ENCODE measurements at places on chromosomes 5 and 9.

DNA sequence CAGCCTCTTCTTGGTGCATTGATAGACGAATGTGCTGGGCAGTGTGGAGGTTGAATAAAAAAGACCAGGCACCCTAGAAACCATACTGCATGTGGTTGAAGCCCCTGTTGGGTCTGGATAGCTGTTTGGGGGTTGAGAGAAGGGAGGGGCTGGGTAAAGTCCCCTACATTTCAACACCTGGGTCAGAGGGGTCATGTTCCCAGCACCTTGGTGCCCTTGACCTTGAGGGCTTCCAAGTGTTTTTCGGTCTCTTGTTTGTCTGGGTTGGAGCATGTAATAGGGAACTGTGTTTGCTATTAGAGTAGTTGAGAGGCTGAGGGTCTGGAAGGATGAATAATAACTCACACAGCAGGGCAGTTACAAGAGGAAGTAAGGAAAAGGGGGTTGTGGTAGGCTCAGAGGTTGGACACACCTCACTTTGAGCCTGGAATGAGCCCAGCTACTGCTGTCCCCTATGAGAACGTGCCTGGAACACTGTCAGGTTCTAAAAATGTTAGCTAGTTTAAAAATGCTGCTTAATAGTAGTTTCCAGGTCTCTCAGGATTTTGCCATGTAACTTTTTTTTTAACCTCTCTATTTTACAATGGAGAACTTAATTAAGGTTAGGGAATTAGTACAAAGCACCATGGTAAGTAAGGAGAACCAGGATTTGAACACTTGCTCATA, 155.2 kb upstream of the SPRY4 start:
- no peak for DNase-seq

- no peak for DNase-seq
Measured at GRCh38 chr5:150642567-150642927, 2.1 kb downstream of the SYNPO start.

DNA sequence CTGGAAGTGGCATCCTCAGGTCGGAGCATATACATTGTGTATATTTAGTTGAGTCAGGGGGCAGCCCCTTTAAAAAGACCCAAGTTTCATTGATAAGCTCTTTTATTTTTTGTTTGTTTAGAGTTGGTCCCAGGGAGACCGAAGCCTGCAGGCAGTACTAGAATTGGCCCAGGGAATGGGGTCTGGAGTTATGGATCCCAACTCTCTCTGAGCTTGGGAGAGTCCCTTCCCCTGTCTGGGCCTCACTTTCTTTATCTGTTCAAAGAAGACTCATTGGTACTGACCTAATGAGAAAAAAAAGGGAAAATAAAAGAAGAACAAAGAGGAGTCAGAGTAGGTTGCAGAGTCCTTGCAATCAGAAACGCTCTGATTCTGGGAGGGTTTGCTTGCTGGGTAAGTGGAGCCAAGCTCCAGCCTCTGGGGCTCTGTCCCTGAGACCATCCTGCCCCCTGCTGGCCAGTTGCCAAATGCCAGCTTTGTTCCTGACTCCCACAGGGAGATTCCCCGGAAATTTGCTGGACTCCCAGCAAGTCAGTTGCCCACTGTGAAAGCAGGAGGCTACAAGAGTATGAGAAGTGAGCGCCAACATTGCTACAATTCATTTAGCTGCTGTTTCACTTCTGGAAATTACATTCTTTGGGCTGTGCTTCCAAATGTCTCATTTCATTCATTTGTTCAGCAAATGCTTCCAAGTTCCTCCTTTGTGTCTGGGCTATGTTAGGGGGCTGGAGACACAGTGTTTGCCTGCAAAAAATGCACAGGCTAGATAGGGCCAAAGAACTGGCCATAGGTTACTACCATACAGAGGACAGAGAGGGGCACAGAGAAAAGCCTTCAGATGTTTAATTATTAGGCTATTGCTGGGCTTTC, 156.2 kb downstream of the MELK start:
- peak; percentile 18 for DNase-seq

DNA sequence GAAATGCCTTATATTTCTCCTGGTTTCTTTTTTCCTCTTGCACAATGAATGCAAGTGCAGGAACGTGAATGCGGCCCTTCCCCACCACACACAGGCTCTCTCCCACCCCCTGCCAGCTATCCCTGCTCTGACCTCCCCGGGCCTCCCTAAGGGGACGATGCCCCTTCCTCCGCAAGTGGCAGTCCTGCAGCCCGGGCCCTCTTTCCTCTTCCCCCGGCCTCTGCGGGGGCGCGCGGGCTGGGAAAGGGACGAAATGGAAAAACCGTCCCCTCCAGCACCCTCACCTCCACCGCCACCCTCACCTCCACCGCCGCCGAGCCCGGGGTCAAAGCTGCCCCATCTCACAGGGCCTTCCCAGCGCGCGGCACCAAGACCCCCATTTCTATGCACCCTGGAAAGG, 44.7 kb downstream of the GAS1 start:
- DNase-seq, result no peak

- no peak for DNase-seq
Measured at GRCh38 chr5:176995896-176996767, 10.4 kb downstream of the UIMC1 start.

- no peak for DNase-seq
Measured at GRCh38 chr5:57246426-57246825, 72.6 kb downstream of the GPBP1 start.
